ENCODE measurements at places on chromosomes 13 and 19.

DNA sequence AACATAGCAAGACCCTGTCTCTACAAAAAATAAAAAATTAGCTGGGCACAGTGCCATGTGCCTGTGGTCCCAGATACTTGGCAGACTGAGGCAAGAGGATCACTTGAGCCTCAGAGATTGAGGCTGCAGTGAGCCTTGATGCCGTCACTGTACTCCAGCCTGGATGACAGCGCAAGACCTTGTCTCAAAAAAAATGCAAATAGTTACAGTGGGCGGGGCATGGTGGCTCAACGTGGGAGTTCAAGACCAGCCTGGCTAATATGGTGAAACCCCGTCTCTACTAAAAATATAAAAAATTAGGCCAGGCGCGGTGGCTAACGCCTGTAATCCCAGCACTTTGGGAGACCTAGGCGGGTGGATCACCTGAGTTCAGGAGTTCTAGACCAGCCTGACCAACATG is 8.5 kb downstream of the PGLS start:
- DNase-seq: no peak

DNA sequence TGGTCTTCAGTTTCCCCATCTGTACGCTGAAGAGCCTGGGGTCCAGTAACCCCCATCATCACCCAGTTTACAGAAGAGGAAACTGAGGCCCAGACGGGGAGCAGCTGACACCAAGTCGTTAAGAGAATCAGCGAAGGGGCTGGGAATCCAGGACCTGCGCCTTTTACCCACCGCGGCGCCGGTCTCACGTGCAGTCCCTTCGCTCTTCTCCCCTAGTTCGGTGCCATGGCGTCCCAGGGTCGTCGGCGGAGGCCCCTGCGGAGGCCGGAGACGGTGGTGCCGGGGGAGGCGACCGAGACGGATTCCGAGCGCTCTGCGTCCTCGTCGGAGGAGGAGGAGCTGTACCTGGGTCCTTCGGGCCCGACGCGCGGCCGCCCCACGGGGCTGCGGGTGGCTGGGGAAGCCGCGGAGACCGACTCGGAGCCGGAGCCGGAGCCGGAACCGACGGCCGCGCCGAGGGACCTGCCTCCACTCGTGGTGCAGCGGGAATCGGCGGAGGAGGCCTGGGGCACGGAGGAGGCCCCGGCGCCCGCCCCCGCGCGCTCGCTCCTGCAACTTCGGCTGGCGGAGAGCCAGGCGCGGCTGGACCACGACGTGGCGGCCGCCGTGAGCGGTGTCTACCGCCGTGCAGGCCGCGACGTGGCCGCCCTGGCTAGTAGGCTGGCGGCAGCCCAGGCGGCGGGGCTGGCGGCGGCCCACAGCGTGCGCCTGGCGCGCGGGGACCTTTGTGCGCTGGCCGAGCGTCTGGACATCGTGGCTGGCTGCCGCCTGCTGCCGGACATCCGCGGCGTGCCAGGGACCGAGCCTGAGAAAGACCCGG is 698 bp downstream of the BLOC1S3 start:
- DNase-seq: no peak

DNA sequence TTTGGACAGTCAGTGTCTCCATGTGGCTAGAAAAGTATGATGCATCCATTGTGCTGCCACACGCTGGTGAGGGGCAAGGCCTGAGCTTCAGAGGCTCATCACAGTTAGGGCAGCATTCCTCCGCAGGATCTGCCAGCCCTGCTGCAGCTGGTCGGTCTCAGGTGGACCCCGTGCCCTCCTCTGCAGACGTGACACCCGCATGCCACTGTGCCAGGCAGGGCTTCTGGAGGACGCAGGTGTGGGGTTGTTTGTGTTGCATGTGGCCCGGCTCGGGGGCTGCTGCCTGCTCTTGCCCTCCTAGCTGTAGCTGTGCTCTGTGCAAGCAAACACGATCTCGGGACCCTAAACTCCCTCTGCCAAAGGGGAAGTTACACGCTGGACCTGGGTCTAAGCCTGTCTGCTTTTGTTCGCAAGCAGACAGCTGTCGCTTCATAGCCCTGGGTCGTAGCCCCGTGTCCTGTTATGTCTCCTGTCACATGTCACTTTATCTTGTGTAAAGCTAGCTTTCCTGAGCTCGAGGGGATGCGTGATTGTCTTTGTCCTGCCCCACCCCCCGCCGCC is 45.3 kb downstream of the SLC7A9 start:
- no peak for DNase-seq

DNA sequence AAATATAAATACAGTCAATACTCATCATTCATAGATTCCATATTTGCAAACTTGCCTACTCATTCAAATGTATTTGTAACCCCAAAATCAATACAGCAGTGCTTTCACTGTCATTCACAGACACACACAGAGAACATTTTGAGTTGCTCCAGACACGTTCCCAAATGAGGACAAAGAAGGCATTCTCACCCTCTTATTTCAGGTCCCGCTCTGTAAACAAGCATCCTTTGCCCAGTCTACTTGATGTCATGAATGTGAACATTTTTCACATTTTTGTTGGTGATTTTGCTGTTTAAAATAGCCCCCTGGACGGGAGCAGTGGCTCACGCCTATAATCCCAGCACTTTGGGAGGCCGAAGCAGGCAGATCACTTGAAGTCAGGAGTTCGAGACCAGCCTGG is 15.5 kb downstream of the C19orf47 start:
- DNase-seq: no peak

DNA sequence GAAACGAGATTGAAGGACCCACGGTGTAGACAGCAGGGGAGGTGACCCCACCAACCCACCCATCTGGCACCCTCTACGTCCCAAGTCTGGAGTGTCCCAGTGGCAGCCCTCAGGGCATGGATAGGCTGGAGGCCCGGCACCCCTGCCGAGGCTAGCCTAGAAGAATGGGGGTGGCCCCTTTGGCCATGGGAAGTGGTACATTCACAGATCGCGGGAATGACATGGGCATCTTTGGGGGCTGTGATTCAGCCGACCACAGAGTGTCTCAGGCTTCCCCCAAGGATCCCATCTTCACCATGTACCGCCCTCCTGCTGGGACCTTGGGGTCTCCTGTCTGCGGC is 11.3 kb upstream of the MKNK2 start:
- no peak for DNase-seq

DNA sequence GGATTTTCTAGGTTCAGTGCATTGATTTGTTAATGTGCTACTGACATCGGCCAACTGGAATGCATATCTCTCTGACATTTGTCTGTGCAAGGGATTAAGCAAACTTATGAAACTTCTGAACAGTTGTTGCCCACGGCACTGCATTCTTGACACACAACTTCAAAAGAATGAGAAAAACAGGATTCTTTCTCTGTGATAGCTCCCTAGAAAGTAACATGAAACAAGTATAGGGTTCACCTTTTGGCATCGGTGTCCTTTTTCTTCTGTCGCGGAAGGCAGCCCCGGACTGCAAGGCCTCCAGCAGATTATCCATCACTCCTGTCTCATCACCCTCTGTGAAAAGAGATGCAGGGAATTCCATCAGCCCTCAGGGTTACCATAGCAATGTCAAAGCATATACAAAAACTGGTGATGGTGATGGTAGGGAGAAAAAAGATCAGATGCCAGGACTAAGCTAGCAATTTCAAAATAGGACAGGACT is 389.2 kb downstream of the DIAPH3 start:
- DNase-seq: no peak

DNA sequence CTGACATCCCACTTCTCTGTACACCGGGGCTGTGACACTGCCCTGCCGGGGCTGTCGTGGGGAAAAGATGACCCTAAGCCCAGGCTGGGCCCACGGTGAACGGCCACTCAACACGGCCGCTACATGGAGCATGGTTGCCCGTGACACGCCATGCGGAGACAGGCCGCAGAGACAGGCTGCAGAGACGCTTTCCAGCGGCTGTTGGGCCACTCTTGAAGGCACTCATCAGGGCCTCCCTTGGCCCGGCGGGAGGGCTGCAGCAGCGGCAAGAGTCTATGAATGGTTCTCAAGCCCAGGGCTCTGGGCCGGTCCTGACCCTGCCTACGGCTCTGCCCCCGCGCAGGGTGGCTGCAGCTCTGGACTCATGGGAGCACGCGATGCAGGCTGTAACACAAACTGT is 22.1 kb downstream of the ADPRHL1 start:
- DNase-seq: no peak

- no peak for DNase-seq
Observed at GRCh38 chr13:34772881-34773280, 169.2 kb upstream of the NBEA start.

DNA sequence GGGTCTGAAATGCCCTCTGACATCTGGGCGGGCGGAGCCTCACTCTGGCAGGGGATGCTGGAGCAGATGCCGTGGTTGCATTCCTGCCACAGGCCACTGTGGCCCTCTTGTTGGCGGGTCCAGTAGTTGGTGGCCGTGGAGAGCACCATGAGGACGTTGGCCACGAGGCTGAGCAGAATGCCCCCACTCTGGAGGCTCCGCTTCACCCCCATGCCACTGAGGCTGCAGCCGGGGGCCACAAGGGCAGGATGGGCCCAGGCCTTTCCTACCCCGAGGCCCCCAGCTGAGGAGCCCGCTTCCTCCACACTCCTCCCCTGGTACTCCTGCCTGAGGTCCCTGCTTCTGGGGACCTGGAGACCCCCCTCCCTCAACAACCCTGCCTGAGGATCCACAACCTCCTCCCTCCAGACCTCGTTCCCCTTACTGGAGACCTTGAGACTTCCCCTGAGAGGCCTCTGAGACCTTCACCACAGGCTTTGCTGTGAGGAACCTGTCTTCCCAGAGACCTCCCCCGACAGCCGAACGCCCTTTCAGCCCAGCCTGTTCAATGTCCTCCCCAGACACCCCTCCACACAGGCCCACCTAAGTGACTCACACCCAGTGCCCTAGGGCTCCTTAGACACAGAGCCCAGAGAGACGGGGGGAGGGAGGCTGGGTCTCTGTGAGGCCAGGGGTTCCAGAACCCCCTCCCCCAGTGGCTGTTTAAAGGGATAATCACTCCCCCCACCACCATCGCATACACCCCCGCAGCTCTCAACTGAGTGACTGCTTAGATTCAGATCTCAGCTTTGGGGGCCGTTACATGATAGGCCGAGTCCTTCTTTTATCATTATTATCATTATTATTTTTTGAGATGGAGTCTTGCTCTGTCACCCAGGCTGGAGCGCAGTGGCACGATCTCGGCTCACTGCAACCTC is at the start of gene CLDND2:
TSS of gene CLDND2 (minus strand) at position 638 of the 917 bp plus-strand sequence. CDS start at position 212, 426 bp downstream.
- no peak for DNase-seq

DNA sequence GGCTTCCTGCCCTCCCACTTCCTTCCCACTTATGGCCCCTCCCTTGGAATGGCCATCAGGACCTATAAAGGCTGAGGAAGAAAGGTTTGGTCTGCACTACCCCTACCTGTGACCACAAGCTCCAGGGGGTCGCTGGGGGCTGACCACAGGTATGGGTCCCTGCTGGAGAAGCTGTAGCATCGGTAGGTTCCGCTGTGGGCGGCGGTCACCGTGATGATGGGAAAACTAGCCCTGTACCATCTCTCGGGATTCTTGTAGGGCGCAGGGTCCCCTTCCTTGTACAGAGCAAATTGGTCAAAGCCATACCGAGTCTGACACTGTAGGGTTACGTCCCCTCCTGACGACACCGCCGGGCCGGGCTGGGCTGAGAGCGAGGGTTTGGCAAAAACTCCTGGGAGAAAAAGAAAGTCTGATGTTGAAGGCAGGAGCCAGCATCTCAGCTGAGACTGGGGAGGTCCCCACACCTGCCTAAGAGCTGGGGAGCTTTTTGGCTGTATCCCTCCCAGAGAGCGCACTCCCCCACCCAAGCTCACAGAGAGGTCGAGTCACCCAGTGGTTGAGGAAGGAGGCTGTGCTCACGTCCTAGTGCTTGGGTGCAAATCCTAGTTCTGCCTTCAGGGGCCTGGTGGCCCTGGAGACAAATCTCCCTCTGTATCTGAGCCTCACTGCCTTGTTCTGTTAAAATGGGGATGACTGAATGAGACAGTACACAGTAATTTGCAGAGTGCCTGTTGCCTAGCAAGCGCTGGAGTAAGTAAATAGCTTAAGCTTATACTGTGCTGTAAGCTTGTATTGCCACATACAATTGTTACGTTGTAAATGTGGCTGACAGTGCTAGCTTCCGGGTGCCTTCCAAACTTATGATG is 10.4 kb downstream of the GP6 start:
- DNase-seq: peak; percentile 5

- no peak for DNase-seq
Observed at GRCh38 chr13:34294483-34295129, 476.7 kb downstream of the RFC3 start.

All from COR-L47 (cell line).